NCI-H1417 (cell line): ENCODE measurements at places on chromosomes 7 and 10.

DNA sequence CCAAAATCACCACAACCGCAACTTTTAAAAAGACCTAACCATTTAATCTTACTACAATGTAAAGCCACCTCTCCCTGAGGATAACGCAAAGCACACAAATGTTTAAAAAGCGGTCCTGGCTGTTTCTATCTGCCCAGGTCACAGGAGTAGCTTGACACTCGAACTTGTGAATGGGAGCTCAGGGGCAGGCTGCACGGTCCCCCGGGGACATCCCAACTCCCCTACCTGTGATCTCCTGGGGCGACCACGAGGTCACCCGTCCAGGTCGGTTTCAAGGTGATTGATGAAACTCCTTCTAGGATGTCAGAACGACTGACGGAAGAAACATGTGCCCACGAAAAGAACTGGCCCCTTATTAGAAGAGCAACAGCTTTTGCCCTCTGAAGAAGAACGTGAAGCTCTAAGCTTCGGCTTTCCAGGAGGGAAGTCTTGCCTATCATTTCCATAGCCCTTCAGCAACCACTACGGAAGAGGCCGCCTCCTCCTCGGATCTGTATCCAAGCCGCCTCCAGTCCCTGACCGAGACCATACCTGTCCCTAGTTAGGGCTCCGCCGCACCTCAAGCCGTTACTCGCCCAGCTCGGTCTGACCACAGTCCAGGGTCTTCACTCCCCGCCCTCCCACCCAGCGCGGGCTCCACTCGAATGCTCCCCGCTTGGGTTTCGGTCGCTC, 459 bp downstream of the CYCS start:
- peak; percentile 54 for DNase-seq

DNA sequence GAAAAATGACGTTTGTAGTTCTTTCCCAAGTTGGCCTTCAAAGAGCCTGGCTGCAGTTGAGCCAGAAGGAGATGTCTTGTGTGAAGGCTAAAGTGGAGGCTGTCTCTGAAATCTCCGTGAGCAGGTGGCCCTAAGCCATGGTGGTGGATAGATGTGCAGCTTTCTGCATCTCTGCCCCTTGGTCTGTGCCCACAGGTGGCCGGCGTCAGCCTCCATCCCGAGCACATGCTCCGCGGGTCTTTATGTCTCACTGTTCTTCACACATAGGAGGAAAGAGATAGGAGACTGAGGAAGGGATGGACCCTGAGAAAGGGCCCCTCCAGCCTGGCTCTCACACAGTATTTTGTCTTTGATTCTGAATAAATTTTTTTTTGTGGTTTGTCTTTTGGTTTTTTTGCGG, 30.3 kb upstream of the SLC26A4 start:
- DNase-seq = no peak

DNA sequence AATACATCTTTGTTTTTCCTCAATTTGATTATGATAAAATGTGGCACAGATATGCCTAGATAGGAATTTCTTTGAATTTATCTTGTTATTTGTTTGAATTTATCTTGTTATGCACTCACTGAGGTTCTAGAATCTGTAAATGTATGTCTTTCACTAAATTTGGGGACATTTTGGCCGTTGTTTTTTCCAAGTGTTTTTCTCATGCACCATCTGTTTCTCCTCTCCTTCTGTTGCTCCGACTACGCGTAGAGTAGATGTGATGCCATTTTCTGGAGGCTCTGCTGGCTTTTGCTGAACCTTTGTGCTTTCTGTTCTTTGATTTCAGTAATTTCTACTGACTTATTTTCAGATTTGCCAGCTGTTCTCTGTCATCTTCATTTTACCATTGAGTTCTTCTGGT, 101.9 kb downstream of the INPP5A start:
- DNase-seq = no peak

DNA sequence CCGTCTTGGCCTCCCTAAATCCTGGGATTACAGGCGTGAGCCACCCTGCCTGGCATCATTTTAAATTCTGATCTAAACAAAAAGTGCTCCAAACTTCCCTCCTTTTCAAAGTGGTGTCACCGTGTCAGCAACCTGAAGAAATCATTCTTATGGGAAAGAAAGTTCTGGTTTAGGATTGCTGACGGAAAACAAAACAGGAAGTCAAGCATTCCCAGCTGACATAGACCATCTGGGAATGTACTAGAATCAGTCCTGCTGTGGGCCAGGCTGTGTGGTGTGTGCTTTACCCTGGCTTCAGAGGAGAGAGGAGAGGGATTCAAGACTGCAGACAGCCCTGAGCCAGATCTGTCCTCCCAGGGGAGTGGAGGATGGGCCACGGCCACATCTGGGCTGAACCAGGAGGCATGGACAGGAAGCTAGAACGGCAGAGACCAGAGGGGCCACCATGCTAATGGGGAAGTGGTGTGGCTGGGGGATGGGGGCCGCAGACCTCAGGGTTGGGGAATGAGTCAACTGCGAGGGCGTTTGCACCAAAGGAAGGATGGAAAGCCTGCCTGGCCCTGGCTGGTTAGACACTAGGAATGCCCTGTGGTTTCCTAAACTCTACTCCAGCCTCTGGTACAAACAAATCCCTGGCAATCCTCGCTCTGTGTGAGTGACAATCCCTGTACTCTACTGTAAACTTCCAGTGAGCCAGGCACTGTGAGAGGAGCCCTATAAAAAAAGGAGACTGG, 16.7 kb upstream of the CLIP2 start:
- DNase-seq = no peak

GRCh38 chr7:73742753-73743641, 4.4 kb upstream of the ABHD11 start:
- peak; percentile 98 for DNase-seq

GRCh38 chr10:22135591-22135990, 82.2 kb downstream of the EBLN1 start:
- no peak for DNase-seq

DNA sequence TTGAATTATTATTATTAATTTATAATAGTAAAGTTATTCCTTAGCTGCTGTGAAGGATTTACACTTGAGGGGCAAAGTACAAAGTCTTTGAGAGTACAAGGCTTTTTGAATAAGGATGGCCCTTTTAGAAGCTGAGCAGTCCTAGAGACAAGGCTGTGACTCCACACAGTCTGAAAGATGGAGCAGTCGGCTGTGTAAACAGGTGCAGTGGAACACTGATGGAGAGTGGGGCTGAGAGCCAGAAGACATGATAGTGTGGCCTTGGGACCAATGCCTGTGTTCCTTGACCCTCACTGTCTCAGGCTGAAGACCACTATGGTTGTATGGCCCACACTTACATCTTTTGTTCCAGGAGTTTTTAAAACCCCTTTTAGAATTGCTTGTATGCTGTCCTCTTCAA, 311.2 kb upstream of the PHF14 start:
- peak; percentile 12 for DNase-seq

- DNase-seq = no peak
Observed at GRCh38 chr10:12041766-12042408, 722 bp downstream of the UPF2 start.

- peak; percentile 38 for DNase-seq
Observed at GRCh38 chr7:106794276-106795083, 70.6 kb upstream of the PIK3CG start.

- no peak for DNase-seq
Observed at GRCh38 chr10:76892766-76893479, 744.7 kb downstream of the KCNMA1 start.

GRCh38 chr7:140696024-140696679, 356 bp upstream of the NDUFB2 start:
- no peak for DNase-seq

- no peak for DNase-seq
Observed at GRCh38 chr10:623014-623413, 66.5 kb downstream of the DIP2C start.

- DNase-seq = no peak
Observed at GRCh38 chr7:96359876-96360275, 38.0 kb upstream of the SLC25A13 start.

GRCh38 chr7:36430186-36430585, 40.5 kb downstream of the ANLN start:
- no peak for DNase-seq

DNA sequence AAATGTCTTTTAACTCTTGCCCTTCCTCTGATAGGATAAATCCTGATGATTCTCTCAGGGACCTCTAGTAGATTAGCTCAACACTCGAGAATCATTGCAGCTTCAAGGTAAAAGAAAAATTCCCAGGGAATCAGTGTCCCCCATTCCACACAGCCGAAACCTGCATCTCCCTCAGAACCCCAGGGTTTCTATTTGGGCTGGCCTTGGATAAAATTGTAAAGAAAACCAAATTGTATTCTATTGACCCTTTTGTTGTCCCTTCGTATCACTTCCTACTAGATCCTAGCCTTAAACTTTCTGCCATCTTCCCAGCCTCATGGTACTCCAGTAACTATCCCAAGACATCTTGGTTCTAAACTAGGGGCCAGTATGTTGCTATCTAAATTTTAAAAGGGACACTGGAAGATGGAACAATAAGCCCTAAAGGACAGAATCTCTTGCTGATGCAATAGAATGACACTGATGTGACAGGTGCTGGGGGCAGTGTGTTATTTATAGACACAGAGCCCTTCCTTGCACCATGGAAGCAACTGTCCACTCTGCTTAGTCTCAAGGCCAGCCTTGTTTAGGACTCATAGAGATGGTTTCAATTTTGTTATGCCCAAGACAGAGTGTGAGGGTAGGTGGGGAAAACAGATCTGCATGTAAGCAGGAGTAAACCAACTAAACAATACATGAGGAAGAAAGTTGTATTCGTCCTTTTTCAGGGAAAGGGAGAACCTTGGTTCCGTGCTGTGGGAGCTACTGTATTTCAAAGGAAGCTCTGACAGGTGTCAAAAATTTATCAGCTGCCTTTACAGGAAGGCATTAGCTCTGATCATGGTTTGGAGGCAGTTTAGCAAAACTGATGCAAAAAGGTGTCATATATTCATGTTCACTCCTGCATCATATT, 7.6 kb downstream of the ASB15 start:
- no peak for DNase-seq

GRCh38 chr10:15453926-15454325, 82.8 kb upstream of the FAM171A1 start:
- DNase-seq = no peak

DNA sequence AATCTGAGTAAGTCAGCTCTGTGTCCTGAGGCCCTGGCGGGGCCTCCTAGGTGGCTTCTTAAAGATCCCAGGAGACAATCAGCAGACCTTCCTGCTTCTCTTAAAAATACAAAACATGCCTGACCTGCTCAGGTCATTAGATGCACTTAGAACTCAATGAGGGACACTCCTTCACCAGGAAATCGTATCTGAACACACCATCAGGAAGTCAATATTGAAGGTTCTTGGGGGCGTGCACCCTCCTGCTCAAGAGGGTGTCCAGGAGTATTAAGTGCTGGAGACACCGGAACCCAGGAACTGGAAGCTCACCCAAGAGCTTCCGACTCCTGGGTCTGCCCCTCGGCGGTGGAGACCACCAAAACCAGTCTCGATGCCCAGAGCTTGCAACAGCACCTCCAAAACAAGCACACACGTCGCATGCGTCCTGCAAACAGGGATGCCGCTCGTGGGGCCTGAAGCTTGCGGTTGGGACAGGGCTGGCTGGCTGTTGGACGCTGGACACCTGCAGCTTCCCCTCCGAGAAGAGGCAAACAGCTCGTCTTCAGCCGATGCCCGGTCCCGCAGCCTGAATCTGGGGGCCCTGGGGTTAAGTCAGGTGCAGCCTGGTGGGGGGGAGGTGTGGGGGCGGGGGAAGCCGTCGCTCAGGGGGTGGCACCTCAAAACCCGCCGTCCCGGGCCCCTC, 803 bp downstream of the RAPGEF5 start:
- DNase-seq = peak; percentile 64

DNA sequence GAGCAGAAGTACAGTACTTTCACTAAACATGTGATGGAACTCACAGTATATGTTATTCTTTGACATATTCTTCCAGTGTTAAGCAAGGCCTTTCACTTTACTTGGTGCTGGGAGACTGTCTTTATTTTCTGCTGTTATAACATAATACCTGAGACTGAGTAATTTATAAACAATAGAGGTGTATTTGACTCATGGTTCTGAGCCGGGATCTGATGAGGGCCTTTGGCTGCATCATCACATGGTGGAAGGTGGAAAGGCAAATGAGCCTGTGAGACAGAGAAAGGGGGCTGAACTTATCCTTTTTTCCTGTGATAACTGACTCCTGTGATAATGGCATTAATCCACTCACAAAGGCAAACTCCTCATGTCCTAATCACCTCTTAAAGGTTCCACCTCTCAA, 1.4 kb downstream of the SUPV3L1 start:
- DNase-seq = no peak

GRCh38 chr10:125699562-125700143, 16.7 kb upstream of the TEX36 start:
- no peak for DNase-seq

DNA sequence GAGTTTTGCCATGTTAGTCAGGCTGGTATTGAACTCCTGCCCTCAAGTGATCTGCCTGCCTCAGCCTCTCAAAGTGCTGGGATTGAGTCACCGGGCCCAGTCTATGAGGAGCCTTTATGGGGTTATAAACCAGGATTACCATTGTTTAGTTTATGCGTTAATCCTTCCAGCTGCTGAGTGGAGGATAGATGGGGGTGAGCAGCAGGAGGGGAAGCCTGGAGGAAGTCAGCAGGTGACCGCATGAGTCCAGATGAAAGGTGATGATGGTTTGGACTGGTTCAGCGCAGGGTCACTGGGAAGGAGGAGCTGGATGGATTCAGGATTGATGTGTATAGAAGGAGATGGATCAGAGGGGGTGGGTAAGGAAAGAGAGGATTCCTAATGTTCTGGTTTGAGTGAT, 197.1 kb downstream of the ADAM12 start:
- no peak for DNase-seq

- no peak for DNase-seq
Observed at GRCh38 chr10:132939957-132940790, 2.2 kb downstream of the CFAP46 start.

DNA sequence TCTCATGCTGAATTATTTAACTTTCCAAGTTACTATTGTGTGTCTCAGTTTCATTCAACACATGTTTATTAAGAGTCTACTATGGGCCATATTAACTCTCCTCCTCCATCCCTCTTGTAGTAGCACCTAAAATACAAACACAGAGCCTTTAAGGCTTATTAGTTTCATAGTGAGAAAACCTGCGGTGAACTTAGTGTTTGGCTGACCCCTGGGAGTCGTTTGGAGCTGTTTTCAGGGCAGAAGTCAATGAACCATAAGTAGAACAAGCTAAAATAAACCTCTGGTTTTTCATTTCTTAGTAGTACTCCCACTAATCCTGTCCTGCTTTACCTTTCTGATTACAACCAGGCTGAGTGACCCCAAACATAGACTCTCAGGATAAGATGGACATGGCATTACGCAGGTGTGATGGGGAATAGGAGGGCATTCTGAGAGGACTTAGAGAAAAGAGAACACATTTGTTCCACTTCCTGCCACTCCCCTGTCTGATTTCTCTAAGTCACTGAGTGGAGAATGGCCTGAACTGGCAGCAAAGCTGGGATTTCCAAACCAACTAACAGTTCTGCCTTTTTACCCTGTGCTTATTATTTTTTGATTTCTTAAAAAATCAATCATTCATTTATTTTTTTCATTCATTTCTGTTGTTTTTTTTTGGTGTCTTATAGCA, 74.5 kb downstream of the LRMDA start:
- DNase-seq = no peak

GRCh38 chr10:93722550-93722949, 20.2 kb upstream of the FRA10AC1 start:
- no peak for DNase-seq

GRCh38 chr10:133390597-133391248, 3.2 kb upstream of the MTG1 start:
- no peak for DNase-seq
